Small intestine (tissue), 16 donors: ENCODE measurements at places on chromosomes 7 and 10.

- no peak for DNase-seq
Measured at GRCh38 chr10:31207636-31208035, 111.4 kb upstream of the ZEB1 start.

GRCh38 chr7:22728401-22729029 is 1.5 kb downstream of the IL6 start:
- DNase-seq = peak; percentile 34

GRCh38 chr10:17923728-17924127 is 28.0 kb upstream of the SLC39A12 start:
- no peak for DNase-seq

DNA sequence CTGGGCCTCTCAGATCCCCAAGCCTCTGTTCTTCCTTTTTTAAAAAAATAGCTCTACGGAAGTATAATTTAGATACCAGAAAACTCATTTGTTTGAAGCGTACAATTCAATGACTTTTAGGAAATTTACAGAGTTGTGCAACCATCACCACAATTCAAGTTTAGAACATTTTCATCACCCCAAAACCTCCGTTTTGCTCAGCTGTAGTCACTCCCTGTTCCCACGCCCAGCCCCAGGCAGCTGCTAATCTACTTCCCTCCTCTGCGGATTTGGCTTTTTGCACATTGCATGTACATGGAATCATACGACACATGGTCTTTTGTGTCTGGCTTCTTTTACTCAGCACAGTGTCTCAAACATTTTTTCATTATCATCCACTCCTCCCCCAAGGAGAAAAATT is 229.2 kb downstream of the TCF7L2 start:
- no peak for DNase-seq
